Vagina (tissue), 2 donors: ENCODE measurements at places on chromosomes 3 and 15. TPM values are rescaled to one million over a fixed set of nuclear protein-coding genes. Genes with fewer than 3 reads are reported as not detected.

- DNase-seq: peak; percentile 54
Measured at GRCh38 chr3:126109146-126109879, 25.4 kb upstream of the SLC41A3 start.

GRCh38 chr15:72198356-72199204 is 993 bp upstream of the GRAMD2A start:
- DNase-seq: no peak

DNA sequence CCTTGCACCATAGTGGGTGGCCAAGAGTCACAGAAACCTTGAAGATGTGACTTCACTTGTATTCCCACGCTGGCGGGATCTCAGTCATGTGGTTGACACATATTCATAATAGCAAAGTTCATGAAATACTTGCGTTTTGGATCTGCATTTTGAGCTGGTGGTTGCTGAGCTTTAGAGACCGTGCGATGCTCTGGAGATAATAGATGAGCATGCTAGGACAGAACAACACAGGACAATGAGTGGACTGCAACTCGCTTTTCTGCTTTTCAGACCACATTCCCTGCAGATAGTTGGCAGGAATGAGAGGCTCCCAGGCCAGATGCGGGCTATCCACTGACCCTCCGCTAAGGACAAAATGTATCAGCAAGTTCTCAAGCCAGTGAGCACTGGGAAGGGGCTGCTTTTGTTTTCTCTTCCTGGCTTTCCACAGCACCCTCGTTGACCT is 13.8 kb upstream of the STARD5 start:
- DNase-seq: no peak

GRCh38 chr15:75578173-75578947 is 755 bp downstream of the PTPN9 start:
- no peak for DNase-seq

GRCh38 chr3:139440639-139441556 is 35.4 kb downstream of the RBP2 start:
- peak; percentile 11 for DNase-seq

DNA sequence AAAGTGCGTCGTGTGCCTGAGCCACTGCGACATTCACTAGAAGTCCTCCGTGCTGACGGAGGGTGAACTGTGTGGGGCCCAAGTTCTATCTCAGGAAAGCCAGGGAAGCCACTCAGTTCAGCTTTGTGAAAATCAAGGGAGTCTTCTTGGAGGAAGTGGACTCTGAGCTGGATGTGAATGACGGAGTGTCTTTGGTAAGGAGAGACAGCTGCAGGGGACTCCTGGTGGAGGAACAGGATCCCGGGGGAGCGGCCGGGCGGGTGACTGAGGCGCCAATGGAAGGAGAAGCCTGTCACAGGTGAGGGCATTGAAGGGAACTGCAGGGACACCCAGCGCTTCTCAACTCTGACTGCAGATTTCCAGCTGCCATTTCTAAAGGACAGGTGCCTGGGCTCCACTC is 75.6 kb downstream of the APBA2 start:
- peak; percentile 85 for DNase-seq

GRCh38 chr3:181696626-181697230 is 15.0 kb upstream of the SOX2 start:
- DNase-seq: no peak

GRCh38 chr3:196941729-196942225 is 551 bp downstream of the NCBP2 start:
- DNase-seq: no peak

DNA sequence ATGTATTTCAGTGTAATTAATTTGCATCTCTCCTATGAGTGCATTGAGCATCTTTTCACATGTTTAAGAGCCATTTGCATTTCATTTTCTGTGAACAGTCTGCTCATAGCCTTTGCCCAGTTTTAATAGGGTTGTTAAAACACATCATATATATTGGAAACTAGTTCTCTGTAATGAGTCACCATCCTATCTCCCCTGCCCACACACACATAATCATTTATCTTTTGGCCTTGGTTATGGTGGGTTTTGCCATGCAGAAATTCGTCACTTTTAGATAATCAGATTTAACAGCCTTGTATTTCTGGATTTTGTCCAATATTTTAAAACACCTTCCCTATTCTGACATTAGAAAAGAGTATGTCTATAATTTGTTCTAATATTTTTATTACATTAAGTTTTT is 11.9 kb upstream of the CHRM5 start:
- DNase-seq: no peak

GRCh38 chr15:39581793-39582285 is 960 bp downstream of the THBS1 start:
- no peak for DNase-seq

GRCh38 chr15:28113394-28114113 is 14.4 kb upstream of the OCA2 start:
- no peak for DNase-seq

GRCh38 chr3:63937661-63938651 is 25.8 kb upstream of the SCAANT1 start:
- no peak for DNase-seq

- DNase-seq: no peak
Measured at GRCh38 chr3:88364926-88365325, 215.2 kb downstream of the C3orf38 start.

- DNase-seq: peak; percentile 10
Measured at GRCh38 chr3:40201770-40202169, 107.7 kb upstream of the EIF1B start.

DNA sequence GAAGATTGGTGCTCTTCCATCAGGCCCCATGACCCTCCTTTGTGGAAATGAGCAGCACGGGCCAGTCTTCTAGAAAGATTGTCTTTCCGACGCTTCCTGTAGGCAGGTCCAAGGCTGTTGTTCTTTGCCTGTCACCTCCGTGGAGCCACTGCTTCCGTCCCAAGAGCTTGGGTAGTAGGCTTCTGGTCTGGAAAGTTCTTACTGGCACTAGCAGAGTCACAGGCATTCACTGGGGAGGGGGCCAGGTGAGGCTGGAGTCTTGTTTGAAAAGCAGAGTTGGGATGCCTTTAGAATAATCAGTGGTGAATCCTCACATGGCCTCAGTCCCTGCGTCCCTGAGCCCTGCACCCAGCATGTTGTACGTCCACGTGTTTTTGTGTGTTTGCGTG is 76.2 kb upstream of the ADPGK start:
- peak; percentile 52 for DNase-seq

DNA sequence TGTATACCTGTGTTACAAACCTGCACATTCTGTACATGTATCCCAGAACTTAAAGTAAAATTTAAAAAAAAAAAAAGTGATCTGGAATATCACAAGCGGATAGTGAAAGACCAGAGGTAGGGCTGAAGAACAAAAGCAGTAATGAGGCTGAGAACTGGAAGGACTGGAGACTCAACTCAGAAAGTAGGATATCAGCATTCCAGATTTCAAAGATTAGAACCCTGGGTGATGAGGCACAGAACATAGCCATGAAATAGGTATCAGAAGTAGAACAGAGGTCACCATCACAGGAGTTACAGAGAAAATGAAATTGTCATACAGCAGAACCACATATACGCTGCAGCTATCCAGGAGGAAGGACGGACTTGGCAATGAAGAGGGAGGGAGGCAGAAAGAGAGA is 56.1 kb downstream of the ACAP2 start:
- DNase-seq: no peak

DNA sequence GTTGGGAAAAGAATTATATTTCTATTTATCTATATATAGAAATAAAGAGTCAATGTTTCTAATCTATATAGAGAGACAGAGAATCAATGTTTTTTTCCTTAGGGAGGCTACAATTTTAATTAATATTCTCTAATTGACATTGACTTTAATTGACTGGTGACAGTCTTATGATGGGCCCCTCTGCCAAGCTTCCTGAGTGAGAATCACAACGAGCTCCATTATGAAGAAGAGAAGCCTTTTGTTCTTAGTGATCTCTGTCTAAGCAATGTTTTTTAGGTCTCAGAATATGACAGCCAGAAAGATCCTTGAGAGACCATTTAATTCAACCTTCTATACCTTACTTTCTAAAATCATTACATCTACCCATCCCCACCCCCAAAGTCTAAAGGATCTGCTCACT is 70.9 kb downstream of the IGSF11 start:
- DNase-seq: no peak

DNA sequence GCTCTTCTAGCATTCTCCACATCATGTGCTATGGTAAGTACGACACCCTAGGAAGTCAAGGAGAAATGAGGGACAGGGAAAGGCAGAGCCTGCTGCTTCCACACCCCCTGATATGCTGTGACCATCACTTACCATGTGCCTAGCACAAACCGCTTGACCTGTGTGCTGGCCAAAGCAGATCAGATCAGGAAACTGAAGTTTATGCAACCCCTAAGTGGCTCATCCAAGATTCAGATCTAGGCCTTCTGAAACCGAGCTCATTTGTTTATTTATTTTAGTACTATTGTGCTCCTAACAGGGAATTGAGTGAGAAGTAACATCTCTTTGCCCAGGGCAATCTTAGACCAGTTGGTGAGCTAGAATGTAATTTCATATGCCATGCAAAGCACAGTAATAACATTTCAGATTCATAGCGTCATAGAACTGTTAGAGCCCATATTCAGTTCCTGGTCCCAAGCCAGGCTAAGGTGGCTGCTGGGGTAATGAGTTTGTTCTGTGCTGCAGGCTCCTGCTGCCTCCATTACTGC is at the start of gene RTP2:
RTP2 (minus strand) TSS at position 51 of the 527 bp plus-strand sequence. CDS start 429 bp downstream, outside the sequence.
- no peak for DNase-seq

DNA sequence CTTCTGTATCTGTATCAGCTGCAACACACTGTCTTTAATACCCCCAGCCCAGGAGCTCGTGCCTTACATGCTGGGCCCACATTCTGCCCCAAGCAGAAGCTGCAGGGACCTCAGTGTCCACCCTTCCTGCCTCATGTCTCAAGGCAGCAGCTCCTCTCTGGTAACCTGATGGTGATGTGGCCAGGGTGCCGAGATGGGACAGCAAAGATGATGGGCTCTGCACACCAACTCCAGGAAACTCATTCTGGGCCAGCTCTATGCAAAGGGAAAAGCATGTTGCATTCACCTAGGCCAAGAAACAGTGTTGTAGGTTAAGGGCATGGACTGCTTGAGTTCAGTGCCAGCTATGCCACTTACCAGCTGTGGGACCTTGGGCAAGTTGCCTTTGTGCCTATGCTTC is 79.5 kb upstream of the PRR23C start:
- DNase-seq: peak; percentile 80

DNA sequence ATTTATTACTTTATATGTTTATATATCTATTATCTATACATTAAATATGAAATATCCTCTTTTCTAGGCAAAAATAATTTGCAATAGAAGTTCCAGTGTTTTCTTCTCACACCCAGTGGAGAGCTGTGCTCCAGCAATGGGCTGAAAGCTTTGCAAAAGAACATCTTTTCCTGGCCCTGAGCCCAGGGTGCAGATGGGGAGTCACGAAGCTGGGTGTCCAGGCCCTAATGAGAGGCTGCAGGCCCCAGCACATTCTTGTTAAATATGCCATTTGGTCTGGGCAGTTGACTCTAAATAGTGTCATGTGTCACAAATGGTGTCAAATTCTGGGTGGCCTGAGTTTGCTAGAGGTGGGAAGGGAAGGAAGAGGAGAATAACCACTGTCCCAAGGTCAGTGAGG is 5.7 kb downstream of the NTRK3 start:
- no peak for DNase-seq

- DNase-seq: no peak
Measured at GRCh38 chr3:192772240-192772894, 45.0 kb upstream of the FGF12 start.

GRCh38 chr3:194364652-194365434 is 4.7 kb downstream of the LRRC15 start:
- DNase-seq: no peak

- no peak for DNase-seq
Measured at GRCh38 chr3:25531971-25532370, 103.9 kb downstream of the RARB start.

DNA sequence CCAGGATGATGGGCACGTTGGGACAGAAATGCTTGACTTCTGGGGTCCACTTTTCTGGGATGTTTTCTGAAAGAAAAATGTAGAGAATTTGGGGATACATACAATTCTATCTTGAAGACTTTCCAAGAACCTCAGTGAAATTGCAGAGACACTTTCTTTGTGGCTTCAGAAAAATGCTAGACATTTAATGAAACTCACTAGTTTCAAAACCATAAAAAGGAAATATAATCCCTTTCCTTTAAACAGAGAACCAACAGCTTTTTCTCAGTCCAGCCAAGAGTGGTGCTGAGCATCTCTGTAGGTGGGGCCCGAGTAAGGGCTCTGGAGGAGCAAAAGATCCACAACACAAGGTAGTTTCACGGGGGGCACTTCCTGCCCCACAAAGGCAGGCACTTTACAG is 4.4 kb upstream of the GPX1 start:
- DNase-seq: no peak

- no peak for DNase-seq
Measured at GRCh38 chr3:124512881-124513609, 217.2 kb upstream of the UMPS start.

GRCh38 chr3:135238236-135238830 is 443.3 kb downstream of the EPHB1 start:
- DNase-seq: no peak

DNA sequence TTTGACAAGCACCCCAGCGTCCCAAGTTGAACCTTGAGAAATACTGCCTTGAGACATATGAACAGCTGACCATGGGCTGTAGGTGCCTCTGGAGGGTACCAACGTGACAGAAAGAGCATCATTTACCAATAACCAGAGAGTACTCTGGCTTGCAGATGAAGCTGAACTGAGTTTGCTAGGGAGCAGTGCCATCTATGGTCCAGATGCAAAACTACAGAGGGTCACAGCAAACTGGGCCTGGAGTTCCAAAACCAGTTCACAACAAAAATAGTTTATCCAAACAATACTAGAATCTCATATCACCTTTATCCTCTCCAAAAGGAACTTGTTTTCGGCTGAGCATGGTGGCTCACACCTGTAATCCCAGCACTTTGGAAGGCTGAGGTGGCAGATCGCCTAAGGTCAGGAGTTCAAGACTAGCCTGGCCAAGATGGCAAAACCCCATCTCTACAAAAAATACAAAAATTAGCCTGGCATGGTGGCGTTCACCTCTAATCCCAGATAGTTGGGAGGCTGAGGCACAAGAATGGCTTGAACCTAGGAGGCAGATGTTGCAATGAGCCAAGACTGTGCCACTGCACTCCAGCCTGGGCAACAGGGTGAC is 69.3 kb downstream of the CHAC1 start:
- no peak for DNase-seq

GRCh38 chr3:40504636-40505430 is 1.0 kb upstream of the ZNF620 start:
- no peak for DNase-seq

Gene AAGAB
- total RNA-seq: 41.0 TPM

Gene COX17
- 27.3 TPM for total RNA-seq

Gene CLDN1
- 48.6 TPM for total RNA-seq

Gene RHOV
- 32.9 TPM for total RNA-seq

Gene PARP14
- 44.4 TPM for total RNA-seq

Gene SLC24A5
- not detected for total RNA-seq

Gene SNTN
- total RNA-seq: not detected

Gene HYKK
- 9.6 TPM for total RNA-seq

Gene CCDC13
- total RNA-seq: 1.2 TPM

Gene ROBO2
- total RNA-seq: 11.0 TPM

Gene PCSK6
- total RNA-seq: 7.4 TPM

Gene MYO5C
- total RNA-seq: 10.3 TPM

Gene CCDC33
- not detected for total RNA-seq

Gene PP2D1
- not detected for total RNA-seq

Gene HYAL1
- 17.7 TPM for total RNA-seq
